ENCODE measurements at places on chromosomes 7 and 10. TPM values are rescaled to one million over a fixed set of nuclear protein-coding genes. Genes with fewer than 3 reads are reported as not detected.

Gene PAX4
- not detected for total RNA-seq

Gene ZNF273
- 1.3 TPM for total RNA-seq

Gene ITIH5
- total RNA-seq = 0.43 TPM

Gene TRIM50
- not detected for total RNA-seq

Gene VIPR2
- total RNA-seq = not detected

Gene ACTA2
- 2,598 TPM for total RNA-seq

Gene TMEM236
- total RNA-seq = under 0.01 TPM

Gene HECW1
- 1.7 TPM for total RNA-seq

Gene ASZ1
- total RNA-seq = under 0.01 TPM

Gene LDB3
- total RNA-seq = under 0.01 TPM

Gene MACROH2A2
- total RNA-seq = 3.9 TPM

Gene MYPN
- total RNA-seq = 18.6 TPM
